CD4-positive, alpha-beta T cell treated with Interleukin-4 for 1 hour (primary cell): ENCODE measurements at places on chromosomes 2 and 18.
A peak's percentile ranks its signal among the peaks of the same experiment; 100 is the strongest.

GRCh38 chr2:159738509-159739390 lies 26.4 kb downstream of the MARCHF7 start:
- no peak for DNase-seq

- DNase-seq = no peak
Observed at GRCh38 chr2:2848198-2848597, 517.1 kb upstream of the MYT1L start.

- DNase-seq = peak; percentile 61
Observed at GRCh38 chr2:63050334-63051041, at the start of gene OTX1. Gene OTX1, plus strand, starts transcription at chr2:63050830. Its CDS starts 2,161 bp downstream, at chr2:63052991.

GRCh38 chr2:128640845-128641360 lies 322.2 kb upstream of the HS6ST1 start:
- no peak for DNase-seq

- DNase-seq = no peak
Observed at GRCh38 chr2:34123996-34124785, 525.1 kb upstream of the FAM98A start.

- DNase-seq = no peak
Observed at GRCh38 chr2:60351321-60351720, 202.1 kb downstream of the BCL11A start.

DNA sequence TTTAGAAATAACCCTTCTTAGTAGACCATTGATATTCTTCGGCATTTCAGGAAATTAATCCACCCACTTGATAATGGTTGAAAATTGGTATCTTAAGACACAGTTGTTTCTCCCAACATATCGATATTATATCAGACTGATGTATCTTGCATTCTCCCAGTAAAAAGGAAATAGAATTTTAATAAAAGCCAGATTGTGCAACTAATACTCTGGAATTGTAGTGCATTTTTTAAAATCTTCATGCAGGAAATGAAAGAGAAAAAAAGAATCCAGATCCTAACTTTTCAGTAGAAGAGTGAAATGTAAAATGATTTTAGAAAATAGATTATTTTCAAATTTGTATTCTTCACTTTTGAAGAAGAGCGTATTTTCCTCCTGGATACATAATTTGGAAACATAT lies 1168.4 kb downstream of the DPP10 start:
- no peak for DNase-seq

DNA sequence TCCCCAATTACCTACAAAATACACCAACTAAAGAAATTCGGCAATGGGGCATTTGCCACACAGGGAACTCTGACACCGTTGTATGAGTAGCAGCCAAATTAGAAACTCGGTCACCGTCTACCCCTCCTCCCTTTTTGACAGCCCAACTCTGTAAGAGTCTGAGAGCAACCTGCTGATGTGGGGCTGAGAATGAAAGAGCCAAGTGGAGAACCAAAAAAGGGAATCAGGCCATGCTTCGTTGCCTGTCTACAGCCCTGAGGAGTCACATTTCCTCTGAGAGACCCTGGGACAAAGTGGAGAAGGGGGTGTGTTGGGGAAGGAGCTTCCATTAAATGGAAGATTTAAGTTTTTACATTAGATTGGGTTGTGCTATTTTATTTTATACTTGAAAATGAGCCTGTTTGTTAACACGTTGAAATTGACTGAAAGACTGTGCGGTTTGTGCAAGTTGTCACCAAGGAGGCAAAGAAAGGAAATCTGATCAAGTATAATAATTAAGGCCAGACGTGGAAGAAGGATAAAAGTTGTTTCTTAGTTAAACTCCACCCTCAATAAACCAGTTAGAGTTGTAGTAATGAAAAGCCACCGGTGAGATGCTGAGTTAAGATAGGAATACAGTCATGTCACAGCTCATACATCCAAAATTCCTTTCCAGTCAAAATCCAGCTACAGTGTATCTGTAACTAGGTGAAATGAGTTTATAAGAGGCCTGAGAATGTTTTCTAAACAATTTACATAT lies 131.7 kb upstream of the CREB1 start:
- no peak for DNase-seq

- no peak for DNase-seq
Observed at GRCh38 chr2:108316033-108316432, 27.3 kb downstream of the SULT1C2 start.

GRCh38 chr2:238403632-238404405 lies 22.9 kb upstream of the ASB1 start:
- DNase-seq = no peak

- DNase-seq = no peak
Observed at GRCh38 chr2:81505586-81505985, 1201.0 kb upstream of the LRRTM1 start.

GRCh38 chr2:20992201-20992711 lies 51.6 kb downstream of the APOB start:
- DNase-seq = no peak

- no peak for DNase-seq
Observed at GRCh38 chr18:75504469-75504868, 77.0 kb upstream of the SMIM21 start.

GRCh38 chr18:24726727-24727492 lies 266.5 kb downstream of the HRH4 start:
- peak; percentile 50 for DNase-seq

DNA sequence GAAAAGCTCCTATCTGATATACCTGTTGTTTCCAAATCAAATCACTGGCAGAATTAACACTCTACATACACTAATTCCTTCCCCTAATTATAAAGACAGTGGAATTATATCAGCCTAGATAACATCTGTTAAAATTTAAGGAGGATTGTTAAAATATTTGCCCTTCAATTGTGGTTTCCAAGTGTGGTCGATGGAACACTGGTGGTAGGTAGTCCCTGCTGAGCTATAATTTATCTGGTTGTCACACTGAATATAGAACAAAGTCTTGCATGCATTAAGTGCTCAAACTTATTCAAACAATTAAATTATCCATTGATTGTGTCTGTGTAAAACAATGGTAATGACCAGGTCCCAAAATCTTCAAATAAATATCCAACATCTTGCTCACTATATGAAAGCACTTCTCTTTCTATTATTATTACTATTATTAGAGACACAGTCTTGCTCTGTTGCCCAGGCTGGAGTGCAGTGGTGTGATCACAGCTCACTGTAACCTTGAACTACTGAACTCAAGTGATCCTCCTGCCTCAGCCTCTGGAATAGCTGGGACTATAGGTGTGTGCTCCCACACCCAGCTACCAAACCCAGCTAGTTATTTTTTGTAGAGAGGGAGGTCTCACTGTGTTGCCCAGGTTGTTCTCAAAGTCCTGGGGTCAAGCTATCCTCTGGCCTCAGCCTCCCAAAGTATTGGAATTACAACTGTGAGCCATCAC lies 12.0 kb downstream of the CDH2 start:
- no peak for DNase-seq

DNA sequence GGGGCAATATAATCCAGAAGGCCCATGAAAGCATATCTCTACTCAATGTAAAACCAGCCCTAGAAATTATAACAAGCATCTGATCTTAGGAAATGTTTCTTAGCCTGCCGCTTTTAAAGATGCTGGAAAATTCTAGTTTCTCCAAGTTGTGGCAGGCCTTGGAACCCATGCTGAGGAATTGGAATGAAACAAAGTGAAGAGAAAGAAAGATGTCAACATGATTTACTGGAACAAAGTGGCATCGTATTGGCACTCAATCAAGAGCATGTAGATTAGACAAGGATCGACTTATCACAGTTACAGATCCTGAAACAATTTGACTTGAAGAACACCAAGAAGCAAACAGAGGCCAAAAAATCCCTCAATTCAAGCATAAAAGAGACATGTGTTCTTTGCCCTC lies 28.7 kb downstream of the CNTNAP5 start:
- DNase-seq = no peak

DNA sequence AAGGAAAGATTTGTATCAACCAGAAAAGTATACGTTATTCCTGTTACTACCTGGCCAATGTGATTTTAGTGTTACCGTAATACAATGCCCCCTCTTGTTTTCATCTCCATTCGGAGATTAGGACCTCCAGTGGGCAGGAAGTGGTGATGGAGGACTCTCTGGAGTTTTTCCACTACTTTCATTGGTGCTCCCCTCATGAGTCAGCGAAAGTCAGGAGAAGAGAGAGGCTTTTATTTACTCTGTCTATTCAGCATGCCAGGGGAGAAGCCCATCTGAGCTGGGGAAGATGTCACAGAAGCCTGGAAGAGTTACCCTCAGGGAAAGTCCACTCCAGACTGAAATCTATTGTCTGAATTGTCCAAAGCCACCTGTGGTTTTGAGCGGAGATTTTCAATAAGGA lies 88.2 kb upstream of the THUMPD2 start:
- DNase-seq = no peak

- no peak for DNase-seq
Observed at GRCh38 chr2:23286031-23286757, 98.8 kb upstream of the KLHL29 start.

DNA sequence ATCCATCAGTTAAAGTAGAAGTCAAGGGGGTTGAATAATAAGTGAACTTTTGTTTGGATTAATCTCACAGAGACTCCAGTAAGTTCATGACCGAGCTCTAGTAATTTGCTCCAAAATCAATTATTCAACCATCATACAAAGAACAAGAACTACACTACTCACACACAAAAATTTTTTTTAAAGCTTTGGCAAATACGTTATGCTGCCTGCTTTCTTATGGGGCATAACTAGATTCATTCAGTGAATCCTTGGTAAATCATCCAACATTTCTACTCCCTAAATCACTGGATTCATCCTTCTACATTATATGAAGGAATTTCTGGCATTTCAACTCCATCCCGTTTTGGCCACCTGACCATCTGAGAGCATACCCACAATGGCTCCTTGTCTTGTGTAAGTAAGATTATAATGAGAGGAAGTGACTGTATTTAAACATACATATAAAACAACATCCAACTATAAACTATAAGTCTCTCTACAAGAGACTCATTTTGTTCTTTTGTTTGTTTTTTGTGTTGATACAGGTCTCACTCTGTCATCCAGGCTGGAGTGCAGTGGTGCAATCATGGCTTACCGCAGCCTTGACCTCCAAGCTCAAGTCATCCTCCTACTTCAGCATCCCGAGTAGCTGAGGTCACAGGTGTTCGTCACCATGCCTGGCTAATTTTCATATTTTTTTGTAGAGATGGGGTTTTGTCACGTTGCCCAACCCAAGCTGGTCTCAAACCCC lies 144.2 kb upstream of the LRRTM4 start:
- DNase-seq = no peak

DNA sequence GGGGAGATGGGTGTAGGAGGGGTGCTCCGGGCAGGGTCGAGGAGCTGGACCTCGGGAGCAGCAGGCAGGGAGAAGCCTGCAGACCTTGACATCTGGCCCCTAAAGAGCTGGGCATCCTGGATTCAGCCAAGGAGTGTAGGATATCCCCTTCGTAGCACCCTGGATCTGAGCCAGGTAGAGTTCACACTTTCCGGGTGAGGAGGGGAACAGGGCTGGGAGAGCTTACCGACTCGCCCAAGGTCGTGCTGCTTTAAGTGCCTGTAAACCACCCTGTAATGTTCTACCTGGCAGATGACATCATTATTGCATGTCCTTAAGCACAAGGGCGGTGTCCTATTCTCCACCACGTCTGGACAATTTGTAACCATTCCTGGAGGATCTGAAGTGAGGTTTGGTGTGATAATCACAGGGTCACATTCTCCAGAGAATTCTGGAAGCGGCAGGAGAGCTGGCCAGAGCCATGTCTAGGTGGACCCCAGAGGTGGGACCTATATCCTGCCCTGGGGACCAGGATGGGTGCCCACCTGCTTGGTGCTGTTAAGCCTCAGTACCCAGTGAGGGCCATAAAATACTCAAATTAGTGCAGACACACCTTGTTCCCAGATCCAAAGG lies 14.6 kb downstream of the ITM2C start:
- no peak for DNase-seq

DNA sequence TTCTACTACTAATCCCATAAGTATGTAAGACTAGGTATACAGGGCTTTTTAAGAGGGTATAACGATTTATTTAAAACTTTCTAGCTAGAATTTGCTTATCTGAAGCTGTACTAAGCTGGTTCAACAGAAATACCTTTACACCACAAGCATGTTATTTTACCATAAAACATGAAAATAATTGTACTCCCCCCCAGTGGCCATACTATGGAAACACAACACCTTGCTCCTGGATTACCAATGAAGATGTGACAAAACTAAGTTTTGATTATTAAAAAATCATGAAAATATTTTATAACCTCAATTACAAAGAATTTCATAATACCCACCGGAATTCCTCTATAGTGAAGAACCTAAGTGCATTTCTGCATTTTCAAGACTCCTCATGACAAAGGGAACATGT lies 27.3 kb downstream of the LPIN2 start:
- no peak for DNase-seq

DNA sequence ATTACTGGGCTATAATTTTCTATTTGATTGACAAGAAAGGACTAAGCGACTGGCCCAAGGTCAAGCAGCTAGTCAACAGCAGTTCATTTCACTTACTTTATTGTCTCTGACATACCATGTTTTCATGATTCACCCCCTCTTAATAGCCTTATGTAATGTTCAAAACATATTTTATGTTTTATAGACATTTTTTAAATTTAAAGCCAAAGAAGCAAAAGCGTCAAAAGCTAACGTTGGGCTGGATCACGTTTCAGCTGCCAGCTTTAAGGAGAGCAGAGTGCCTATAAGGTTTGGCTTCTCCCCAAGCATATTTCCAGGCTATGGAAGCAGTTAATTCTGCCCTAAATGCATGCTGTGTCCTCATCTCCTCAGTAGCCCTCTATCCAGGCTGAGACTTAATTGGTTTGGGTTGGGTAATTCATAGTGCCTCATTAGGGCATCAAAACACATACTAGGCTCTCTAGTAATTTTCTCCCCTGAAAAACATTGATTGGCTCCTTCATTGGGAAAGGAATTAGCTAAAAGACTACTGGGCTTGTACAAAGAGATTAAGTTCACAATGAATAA lies 94.8 kb upstream of the CREB1 start:
- DNase-seq = no peak

DNA sequence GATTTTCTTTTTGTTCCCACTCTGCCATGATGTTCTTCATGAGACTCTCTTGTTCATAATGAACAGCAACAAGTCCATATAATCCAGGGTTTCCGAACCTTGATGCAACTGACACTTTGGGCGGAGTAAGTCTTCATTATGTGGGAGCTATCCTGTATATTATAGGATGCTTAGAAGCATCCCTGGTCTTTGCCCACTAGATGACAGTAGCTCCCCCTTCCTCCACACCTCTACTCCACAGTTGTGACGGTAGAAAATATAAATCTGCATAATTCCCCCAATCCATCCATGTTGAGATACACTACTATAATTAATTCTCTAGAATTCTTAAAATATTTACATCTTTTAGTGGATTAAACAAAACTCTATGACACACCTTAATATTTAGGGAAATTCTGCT lies 482.2 kb upstream of the CELF4 start:
- DNase-seq = no peak

DNA sequence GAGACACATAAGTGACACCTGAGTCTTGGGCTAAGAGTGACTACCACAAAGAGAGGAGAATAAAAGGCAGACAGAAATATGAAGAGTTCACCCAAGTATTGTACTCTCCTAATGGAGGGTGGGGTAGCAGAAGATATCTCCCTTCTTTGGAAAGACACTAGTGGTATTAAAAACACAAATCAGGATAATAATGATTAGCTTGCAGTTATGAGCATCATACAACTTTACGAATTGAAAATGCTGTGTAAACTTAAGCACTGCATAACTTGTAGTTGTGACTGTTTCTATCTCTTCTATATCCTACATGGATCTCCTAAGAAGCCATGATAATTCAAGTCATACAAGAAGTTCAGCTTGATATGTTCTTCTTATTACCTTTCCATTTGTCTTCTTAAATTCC lies 38.1 kb upstream of the CDH20 start:
- DNase-seq = no peak
